CD4-positive, alpha-beta memory T cell (primary cell): ENCODE measurements at places on chromosomes 3 and 15.

- no peak for DNase-seq
These were observed 4.2 kb upstream of the TMEM41A start for GRCh38 chr3:185502987-185503386.

GRCh38 chr3:190446573-190447279, 3.0 kb downstream of the TMEM207 start:
- DNase-seq, result no peak

DNA sequence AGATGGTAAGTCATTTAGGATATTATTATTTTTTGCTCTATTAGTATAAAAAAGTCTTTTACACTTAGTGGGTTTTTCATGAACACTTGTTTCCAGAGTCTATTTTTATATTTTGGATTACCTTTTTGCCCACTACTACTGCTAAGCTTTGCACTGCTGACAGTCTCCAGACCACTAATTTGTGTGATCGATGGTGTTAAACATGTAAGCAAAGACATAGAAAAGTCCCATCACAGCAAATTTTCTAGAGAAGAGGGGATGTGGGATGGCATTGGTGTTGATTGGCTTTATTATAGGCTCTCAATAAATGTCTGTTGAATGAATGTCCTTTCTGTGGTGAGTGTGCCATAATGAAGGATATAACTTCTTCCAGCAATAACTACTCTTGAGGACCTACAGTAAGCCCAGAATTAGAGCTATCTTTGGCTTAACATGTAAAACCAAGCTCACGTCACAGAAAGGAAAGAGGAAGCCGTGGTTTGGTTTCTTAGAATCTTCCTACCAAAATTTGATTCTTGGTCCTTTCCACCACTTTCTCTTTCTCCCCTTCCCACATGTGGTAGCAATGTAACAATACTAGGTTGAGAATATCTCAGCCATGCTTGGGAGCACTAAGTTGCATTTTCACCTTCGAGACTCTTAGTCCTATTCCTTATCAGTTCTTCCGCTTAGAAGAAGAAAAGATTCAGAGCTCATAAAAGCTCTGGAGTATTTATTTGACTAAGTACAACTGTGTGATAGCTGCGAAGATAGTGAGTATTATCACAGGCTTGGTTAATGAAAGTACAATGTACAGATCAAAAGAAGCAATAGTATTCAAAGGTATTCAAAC, 90.6 kb upstream of the UMPS start:
- peak; percentile 43 for DNase-seq

- no peak for DNase-seq
These were observed 17.7 kb upstream of the SLC6A1 start for GRCh38 chr3:10974746-10975375.

DNA sequence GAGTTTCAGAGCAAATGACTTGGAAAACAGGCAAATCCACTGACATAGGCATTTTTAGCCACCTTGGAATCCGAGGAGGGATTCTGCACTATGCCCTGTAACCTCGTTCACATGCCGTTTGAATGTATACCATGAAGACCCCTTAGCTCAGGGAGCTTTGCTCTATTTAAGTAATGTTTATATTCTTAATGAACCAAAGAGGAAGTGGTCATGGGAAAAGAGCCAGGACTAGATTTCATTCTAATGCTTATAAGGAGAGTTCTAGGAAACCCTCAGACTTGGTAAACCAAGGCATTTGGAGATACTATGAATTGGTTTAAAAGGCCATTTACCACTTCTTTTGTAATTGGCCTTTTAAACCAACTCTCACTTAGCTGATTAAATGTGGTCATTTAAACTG, 178.9 kb downstream of the IGF1R start:
- no peak for DNase-seq

GRCh38 chr3:104132566-104133403, 1233.9 kb upstream of the ALCAM start:
- no peak for DNase-seq

DNA sequence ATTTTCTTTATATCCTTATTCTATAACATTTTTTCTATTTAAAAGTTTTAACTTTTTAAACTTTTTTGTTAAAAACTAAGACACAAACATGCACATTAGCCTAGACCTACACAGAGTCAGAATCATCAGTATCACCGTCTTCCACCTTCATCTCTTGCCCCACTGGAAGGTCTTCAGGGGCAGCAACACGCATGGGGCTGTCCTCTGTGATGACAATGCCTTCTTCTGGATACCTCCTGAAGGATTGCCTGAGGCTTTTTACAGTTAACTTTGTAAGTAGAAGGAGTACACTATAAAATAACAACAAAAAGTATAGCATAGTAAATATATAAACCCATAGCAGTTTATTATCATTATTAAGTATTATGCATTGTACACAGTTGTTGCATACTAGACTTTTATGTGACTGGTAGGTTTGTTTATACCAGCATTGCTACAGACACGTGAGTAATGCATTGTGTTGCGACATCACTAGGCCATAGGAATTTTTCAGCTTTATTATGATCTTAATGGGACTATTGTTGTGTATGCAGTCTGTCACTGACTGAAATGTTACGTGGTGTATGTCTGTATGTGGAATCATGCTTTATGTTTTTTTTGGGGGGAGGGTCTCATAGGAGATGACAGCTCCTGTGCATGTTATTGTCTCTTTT, 18.2 kb downstream of the ATP1B3 start:
- DNase-seq, result no peak

- DNase-seq, result no peak
These were observed 50.9 kb downstream of the HCN4 start for GRCh38 chr15:73317651-73318462.

DNA sequence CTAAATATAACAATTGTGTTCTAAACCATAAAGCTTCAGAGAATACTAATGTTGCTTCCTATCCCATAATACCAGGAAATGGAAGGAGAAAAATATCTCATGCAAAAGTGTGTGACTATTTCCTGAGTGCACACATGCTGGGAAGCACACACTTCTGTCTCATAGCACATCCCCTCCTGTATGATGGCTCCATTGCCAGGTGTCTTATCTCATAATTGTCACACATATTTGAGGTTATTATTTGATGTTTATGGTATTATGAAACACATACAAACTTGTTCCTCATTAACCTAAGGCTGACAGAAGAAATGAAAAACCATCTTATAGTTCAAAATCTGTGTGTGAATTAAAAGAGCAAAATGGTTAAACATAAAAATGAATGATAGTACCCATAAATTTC, 65.4 kb downstream of the SERP1 start:
- DNase-seq, result no peak

GRCh38 chr3:4432259-4432658, 34.8 kb downstream of the SUMF1 start:
- no peak for DNase-seq

DNA sequence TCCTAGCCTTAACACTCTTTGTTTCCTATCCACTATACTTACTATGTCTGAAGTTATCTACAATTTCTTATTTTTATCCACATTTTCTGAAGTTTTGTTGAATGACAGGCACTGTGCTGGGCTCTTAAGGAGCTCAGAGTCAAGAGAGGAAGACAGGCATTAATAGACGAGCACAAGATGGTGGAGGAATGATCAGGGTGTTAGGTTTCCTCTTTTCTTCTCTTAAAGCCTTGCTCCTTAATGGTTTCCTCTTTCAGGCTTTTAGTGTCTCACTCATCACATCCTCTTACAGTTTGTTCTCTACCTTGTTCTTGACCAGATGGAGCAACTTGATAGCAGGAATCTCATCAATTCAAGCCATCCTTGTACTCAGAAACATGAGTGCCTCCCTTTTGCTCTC, 52.9 kb upstream of the BCL6 start:
- no peak for DNase-seq

GRCh38 chr3:120306519-120307455, 21.8 kb upstream of the GPR156 start:
- DNase-seq, result no peak

- no peak for DNase-seq
These were observed 524.4 kb upstream of the RGMA start for GRCh38 chr15:93613386-93613785.

- DNase-seq, result peak; percentile 2
These were observed 38.3 kb upstream of the SNRPN start for GRCh38 chr15:24916305-24917009.

GRCh38 chr3:188697127-188697526, 474.6 kb upstream of the TPRG1 start:
- no peak for DNase-seq

DNA sequence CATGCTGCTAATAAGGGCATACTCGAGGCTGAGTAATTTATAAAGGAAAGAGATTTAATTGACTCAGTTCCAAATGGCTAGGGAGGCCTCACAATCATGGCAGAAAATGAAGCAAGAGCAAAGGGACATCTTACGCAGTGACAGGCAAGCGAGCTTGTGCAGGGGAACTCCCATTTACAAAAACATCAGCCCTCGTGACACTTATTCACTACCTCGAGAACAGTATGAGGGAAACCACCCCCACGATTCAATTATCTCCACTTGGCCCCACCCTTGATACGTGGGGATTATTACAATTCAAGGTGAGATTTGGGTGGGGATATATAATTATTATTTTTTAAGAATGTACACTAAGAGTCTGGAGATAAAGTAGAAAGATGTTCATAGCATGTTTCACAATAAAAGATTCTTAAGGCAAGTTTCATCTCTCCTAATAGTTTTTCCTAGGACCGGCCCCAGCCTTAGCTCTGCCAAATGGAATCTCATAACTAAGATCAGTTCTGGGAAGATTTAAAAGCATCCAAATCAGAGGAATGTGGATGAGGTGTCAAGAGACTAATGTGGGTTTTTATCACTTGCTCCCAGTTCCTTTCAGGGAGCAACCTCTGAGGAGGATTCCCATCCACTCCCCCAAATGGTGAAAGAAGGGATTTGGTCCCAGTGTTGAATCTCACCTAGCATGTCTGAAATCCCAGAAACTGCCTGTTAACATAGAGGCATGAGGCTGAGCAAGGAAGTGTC, 221.0 kb downstream of the ZMAT3 start:
- DNase-seq, result no peak

- DNase-seq, result no peak
These were observed 810 bp downstream of the TMEM62 start for GRCh38 chr15:43134157-43134635.

DNA sequence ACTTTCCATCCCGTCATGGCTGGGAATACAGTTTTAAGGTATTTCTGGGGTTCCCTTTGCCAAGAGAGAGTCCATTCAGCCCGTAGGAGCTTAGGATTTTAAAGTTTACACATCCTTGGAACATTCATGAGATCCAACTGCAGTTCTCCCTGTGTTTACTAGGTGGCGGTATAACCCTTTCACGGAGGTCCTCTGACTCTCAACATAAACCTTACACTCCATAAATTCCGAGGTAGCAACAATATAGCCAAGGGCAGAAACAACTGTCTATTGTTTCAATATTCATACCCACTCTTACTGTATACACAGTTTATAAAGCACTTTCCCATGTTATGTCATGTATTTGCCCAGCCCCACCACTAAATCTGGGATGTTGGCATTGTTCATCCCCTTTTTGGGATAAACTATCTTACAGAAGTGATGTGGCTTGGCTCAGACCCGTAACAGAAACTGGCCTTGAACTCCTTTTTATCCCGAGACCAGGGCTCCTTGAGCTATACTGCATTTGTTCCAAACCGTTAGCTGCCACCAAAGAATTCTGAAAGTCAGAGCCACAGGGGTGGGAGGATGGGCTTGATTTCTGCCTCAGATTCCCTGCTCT, 69.2 kb upstream of the COL6A5 start:
- DNase-seq, result no peak

GRCh38 chr3:176795891-176796290, 401.4 kb downstream of the TBL1XR1 start:
- DNase-seq, result no peak

- DNase-seq, result peak; percentile 65
These were observed at the start of gene CRTC3 for GRCh38 chr15:90529371-90530249. Gene CRTC3 (plus strand): TSS chr15:90529923. CDS start chr15:90530072, 149 bp downstream.

GRCh38 chr3:30970183-30970582, 75.7 kb upstream of the GADL1 start:
- peak; percentile 6 for DNase-seq

- DNase-seq, result no peak
These were observed 186.5 kb upstream of the PEX5L start for GRCh38 chr3:180223268-180223667.

DNA sequence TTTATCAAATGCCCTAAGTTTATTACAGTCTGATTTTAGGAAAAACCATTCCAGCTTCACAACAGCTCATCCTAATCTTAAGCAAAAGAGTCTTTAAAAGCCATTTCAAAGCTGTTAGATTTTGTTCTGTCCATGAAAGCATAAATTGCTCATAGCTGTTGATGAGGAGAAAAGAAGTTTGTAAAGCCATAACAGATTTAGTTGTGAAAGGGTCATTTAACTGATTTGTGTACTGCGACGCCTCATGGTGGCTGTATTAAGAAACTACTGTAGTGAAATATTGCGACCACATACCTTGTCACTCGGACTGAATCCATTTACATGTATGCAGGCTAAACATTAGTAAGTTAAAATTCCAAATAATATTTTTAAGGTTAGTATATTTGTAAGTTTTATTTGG, 20.9 kb downstream of the BBX start:
- no peak for DNase-seq

DNA sequence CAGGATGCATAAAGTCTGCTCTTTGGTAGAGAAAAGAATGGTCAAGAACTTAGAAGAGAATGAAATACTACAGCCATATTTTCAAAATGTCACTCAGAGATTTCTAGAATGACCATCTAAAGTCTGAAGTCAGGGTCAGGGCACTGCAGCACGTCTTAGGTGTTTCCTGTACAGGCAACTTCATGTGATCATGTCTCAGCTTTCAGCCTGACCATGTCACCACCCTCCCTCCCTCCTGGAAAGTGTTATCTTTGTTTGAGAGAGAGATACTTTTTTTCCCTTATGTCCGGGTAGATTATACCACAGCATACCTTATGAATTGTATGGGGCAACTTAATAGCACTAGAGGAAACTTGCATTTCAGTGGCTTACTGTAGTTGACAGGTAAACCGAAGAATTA, 558.0 kb upstream of the TGFBR2 start:
- no peak for DNase-seq

DNA sequence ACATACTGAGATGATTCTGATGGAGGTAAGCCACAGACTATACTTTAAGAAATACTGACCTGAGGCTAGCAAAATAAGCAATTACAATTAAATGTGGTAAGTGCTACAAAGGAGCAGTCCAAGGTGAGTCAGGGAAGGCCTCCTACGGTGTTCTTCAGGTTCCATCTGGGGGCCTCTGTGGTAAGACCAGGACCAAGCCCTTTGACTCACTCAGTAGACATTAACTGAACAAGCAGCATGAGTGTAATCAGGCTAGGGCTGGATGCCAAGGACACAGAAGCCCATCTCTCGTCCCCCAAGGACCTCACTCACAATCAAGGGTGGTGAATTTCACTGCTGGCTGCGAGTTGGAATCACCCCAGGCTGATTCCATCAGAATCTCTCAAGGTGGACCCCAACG, 37.3 kb downstream of the DZIP1L start:
- no peak for DNase-seq

DNA sequence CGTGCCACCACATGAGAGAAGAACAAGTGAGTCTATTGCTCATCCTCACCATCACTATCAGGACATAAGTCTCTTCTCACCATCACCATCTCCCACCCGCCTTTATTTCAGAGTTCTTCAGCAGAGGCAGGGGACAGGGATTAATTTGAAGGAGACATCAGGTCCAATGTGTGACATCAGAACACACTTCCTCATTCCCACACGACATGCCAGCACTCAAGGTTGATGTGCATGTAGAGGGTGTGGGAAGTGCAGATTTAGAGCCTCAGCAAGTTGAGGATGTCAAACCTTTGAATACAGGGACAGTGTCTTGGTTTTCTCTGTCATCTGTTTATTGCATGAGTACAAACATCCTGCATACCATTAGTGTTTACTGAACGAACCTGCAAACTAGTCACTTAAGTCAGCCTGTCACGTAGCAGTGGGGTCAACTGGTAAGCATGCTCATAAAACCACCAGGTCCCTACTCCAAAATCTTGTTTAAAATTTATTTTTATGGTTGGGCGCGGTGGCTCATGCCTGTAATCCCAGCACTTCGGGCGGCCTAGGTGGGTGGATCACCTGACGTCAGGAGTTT, 104.4 kb downstream of the MYLK start:
- DNase-seq, result no peak
